Left renal pelvis (tissue), 4 donors: ENCODE measurements at places on chromosomes 2 and 18. TPM values are rescaled to one million over a fixed set of nuclear protein-coding genes. Genes with fewer than 3 reads are reported as not detected.

- DNase-seq: no peak
These were observed 12.7 kb downstream of the COL3A1 start for GRCh38 chr2:188986839-188987238.

Gene SCN3A
- polyA plus RNA-seq: 0.31 TPM

DNA sequence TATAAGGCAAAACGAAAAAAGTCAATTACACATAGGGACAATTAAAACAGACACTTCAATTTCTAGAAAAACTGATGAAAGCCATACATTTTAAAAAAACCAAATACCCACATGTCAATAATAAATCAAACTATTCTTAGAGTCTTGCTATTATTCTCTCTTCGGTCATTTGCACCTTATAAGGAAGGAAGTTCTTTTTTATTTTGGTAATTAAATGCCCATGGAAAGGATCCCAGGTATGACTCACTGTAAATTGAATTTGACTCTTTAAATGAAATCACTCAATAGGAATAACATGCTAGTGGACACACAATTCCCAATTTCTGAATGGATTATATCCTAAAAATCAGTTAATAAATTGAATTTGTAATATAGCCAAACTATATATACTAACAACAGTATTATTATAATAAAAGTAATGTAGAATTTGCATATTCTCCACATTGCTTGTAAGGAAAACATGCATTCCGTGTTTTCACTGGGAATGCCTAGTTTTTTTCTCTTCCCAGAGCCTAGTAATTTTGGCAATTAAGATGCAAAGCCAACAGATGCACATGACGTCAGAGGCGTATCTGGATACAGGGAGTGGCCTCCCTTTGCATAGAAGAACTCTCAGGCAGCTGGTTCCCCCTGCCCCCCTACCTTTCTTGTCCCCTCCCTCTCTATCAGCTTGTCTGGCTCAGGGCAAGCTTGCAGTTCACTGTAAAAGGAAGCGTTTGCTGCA, 153.5 kb upstream of the PGAP1 start:
- no peak for DNase-seq

DNA sequence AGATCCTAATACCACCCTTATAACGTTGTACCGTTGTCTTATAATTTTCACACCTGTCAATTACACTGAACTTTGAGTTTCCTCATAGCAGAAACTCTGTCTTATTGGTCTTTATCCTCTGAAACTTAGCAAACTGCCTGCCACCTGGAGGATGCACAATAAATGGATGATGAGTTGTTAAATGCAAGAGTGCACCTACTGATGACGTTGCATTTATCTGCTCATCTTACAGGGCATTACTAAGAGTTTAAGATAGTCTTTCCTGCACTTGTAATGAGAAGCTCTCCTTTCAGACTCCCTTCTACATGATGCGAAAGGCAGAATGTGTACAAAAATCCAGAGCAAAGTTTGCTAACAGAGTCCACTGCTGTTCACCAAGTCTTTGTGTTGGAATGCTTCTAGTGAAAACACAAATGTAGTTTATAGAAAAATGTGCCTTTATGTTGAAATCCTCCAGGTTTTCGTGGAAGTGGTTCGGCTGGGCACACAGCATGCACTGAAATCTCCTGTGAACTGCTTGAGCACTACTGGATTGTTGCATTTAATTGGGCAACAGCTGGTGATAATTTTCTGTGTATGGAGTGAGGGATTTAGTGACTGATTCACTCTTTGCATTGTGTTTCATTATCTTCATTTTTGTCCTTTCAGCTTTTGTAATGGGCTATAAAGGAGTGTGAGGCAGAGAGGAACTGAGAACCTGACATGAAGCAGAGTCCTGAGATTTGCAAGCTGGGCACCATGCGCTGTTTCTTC, 665.8 kb upstream of the ID2 start:
- DNase-seq: no peak

DNA sequence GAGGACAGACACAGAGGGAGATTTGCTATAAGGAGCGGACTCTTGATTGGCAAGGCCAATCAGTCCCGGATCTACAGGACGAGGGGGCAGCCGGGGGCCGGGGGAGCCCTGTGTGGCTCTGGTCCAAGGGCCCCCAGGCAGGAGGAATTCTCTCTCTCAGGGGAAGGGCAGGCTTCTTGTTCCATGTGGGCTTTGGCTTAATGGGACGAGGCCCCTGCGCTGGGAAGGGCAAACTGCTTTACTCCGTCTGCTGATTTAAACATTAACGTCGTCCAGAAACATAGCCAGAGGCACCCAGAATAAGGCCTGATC, 75.9 kb downstream of the TMEM18 start:
- DNase-seq: no peak

DNA sequence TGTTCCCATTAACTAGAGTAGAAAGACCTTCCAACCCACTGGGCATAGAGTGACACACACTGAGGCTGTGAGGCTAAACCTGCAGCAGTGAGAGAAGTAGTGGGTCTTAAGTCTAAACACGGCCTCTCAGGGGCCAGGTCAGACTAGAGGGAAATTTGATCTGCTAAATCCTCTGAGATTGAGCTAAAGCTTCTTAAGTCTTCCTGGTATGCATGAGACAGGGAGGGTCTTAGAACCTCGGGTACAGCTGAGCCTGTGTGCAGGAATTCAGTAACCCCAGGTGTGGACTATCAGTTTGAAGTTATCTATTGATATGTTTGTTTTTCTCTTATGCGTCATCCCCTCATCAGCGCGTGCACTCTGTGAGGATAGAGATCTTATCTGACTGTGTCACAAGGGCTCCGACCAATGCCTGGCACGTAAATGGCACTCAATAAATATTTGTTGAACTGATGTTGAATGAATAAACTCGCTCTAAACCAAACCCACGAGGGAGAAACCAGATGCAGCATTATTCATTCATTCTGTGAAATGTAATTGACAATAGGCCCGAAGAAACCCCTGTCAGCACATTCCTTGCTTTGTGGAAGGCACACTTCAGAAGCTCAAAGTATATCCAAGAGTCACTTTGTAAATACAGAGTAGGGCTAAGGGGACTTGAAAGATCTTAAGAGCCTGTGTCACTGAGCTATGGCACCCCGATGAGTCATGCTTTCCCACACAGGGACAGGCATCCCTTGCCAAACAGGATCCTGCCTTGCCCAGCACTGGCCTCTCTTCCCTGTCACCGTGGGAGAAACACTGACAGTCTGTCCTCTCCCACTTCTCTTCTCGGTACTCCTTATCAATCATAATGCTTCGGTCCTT, 21.7 kb upstream of the RAB10 start:
- DNase-seq: no peak

- DNase-seq: no peak
These were observed 71.2 kb upstream of the DOCK10 start for GRCh38 chr2:225113371-225114015.
